ENCODE measurements at places on chromosomes 6 and 20. TPM values are rescaled to one million over a fixed set of nuclear protein-coding genes. Genes with fewer than 3 reads are reported as not detected.

The C6orf132 gene
- total RNA-seq: 0.07 TPM

The BPI gene
- not detected for total RNA-seq

- peak; percentile 81 for DNase-seq
These were observed 34.7 kb upstream of the ADGRF4 start for GRCh38 chr6:47663462-47664216.

GRCh38 chr20:34600892-34601653 lies 42.6 kb downstream of the MAP1LC3A start:
- no peak for DNase-seq

GRCh38 chr6:156279261-156279969 lies 497.8 kb upstream of the ARID1B start:
- no peak for DNase-seq

GRCh38 chr6:13412211-13412610 lies 75.2 kb downstream of the GFOD1 start:
- DNase-seq: no peak

DNA sequence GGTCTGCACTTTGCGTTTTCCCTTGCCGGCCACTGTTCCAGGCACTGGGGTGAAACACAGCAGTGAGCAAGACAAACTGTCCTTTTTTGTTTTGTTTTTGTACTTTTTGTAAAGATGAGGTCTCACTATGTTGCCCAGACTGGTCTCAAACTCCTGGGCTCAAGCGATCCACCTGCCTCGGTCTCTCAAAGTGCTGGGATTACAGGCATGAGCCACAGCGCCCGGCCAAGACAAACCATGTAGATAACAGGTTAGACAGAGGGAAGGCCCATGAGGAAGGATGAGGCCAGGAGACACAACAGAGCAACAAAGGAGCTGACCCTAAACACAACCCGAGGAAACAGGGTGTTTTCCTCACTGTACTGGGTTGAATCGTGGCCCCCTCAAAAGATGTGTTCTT lies 165.4 kb downstream of the NFATC2 start:
- no peak for DNase-seq

DNA sequence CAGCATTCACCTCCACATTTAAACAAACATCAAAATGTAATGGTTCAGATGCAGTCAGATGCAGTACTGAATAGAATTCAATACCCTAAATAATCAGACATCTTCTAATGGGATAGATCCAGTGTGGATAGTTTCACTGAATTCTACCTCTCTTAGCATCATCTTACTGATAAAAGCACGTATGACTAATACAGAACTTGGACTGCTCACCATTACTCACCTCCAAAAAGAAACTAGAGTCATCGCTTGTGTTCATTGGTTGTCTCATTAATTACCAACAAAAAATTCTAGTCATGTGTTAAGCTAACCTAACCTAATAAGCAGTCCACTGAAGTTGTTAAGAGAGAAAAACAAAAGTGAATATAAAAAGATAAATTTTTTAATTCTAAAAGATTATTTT lies 165.9 kb upstream of the IRAK1BP1 start:
- DNase-seq: no peak

The DNMT3B gene
- total RNA-seq: 6.6 TPM

The SNAP25 gene
- not detected for total RNA-seq

The CST5 gene
- not detected for total RNA-seq

GRCh38 chr6:2659882-2660281 lies 90.8 kb downstream of the MYLK4 start:
- peak; percentile 4 for DNase-seq
